ENCODE measurements at places on chromosomes 4 and X. TPM values are rescaled to one million over a fixed set of nuclear protein-coding genes. Genes with fewer than 3 reads are reported as not detected.

GRCh38 chr4:26803211-26803861 lies 57.3 kb upstream of the STIM2 start:
- no peak for DNase-seq

Gene DCLK2
- total RNA-seq = 0.74 TPM

- DNase-seq = no peak
Observed at GRCh38 chr4:128827296-128827695, 17.8 kb downstream of the JADE1 start.

DNA sequence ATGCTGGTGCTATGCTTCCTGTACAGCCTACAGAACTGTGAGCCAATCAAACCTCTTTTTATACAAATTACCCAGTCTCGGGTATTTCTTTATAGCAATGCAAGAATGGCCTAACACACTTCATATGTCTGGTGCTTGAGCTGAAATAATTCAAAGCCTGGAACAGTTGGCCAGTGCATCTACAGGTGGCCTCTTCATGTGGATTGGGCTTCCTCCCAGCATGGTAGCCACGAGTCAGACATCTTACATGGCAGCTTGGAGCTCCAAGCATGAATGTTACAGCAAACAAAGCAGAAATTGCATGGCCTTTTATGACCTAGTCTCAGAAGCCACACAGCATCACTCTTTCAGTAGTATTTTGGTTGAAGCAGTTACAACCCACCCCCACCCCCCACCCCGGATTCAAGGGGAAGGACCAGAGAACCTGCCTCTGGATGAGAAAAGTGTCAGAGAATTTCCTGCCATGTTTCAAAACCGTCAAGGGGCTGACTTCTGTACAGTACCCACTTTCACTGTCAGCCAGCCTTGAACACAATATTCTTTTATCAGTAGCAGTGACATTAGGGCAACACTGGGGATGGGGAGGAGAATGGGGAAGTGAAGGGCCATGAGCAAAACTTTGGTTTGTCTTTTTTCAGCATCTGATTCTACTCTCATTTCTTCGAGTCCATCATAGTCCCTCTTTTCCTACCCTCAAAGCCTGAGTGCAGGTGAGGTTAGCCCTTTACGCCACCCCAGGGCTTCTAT lies 368.7 kb downstream of the BCOR start:
- DNase-seq = no peak

Gene AKAP14
- not detected for total RNA-seq

DNA sequence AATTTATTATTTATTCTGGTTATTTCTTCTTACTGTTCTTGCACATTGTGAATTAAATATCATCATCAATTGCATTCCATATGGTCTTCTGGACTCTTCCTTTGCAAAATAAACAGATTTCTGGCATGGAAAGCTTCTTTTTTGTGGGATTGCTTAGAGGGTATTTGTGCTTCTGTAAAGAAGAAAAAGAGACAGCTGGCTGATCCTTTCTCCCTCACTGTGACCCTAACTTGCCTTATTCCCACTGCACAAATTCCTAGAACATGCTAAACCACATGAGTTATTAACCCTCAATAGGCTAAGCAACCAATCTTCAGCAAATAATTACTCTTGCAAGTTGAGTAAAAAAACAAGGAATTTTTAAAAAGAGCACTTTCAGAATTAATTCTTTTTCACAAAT lies 23.8 kb upstream of the LRCH2 start:
- no peak for DNase-seq

Gene UNC5C
- total RNA-seq = 0.45 TPM

Gene PRRG3
- total RNA-seq = 0.76 TPM

- DNase-seq = no peak
Observed at GRCh38 chrX:16250296-16250695, 83.0 kb downstream of the MAGEB17 start.

GRCh38 chr4:53863736-53864365 lies 200.6 kb downstream of the CHIC2 start:
- no peak for DNase-seq

Gene CXCL11
- total RNA-seq = not detected

Gene MMGT1
- total RNA-seq = 15.5 TPM

- no peak for DNase-seq
Observed at GRCh38 chr4:78661921-78662521, 110.5 kb downstream of the ANXA3 start.

DNA sequence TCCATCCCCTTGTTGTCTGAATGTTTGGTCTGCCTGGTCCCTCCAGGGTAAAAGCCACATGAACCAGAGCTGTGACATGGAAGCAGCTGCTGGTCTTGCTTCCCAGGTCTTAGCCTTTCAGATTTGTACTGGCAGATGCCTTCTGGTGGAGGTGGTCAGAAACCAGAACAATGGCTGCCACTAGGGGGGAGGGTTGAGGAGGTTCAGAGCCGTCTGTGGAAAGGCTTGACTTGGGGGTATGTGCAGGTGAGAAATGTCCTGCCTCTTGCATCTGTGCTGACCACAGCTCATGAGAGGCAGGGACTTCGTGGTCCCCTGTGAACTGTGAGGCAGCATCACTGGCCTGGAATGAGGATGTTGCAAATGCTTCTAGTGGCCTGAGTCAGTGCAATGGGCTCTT lies 144.2 kb upstream of the WDR1 start:
- DNase-seq = no peak

GRCh38 chr4:26807330-26807729 lies 53.3 kb upstream of the STIM2 start:
- DNase-seq = no peak

DNA sequence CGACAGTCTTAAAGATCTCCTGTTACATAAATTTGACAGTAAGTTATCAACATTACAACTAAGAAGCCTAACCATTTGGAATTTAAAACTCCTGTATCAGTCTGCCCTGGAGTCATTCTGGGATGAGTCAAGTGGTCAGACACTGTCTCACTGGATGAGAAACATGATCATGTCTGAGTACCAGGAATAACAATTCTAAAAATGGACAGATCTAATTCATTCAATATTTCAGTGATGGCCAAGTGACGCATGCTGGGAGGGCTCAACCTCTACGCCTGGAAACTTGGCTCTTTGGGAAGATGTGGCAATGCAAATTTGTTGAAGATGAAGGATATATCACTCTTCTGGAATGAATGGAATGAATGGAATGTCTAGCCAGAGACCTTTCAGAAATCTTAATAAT lies 1427.2 kb downstream of the STIM2 start:
- no peak for DNase-seq

Gene HEPH
- total RNA-seq = 27.5 TPM

DNA sequence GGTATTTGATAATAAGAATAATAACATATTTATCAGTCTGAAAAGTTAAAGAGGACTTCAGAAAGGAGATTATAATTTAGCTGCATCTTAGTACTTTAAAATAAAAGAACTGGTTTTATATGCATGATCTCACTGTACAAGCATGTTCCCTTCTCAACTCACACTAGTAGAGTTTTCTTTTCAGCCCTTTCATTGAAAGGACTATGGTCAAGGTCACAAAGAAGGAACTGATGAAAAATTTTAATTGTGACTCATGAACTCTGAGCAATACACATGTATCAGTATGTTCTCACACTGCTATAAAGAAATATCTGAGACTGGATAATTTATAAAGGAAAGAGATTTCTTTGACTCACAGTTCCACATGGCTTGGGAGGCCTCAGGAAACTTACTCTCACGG lies 73.7 kb upstream of the NDST4 start:
- no peak for DNase-seq

Gene NALF2
- 5.4 TPM for total RNA-seq

DNA sequence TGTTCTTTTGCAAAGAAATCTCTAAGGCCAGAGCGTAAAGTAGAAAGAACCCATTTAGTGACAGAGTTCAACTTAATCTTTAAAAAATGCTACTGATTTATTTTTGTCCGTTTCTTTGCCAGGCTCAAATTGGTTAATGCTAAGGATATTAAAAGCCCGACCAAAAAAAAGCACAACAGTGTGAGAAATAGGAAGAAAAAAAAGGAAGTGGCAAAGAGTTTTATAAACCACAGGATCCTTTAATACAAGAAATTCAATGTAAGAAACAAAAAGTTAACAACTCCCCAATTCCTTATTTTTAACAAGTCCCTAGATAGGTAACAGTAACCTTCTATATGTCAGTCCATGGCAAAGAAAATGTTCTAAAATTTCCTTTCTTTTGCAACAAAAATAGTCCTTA lies 480.4 kb downstream of the ACTRT1 start:
- no peak for DNase-seq

GRCh38 chr4:166195101-166195500 lies 322.1 kb downstream of the TLL1 start:
- DNase-seq = no peak

GRCh38 chr4:93791570-93792195 lies 36.9 kb upstream of the ATOH1 start:
- DNase-seq = peak; percentile 52

DNA sequence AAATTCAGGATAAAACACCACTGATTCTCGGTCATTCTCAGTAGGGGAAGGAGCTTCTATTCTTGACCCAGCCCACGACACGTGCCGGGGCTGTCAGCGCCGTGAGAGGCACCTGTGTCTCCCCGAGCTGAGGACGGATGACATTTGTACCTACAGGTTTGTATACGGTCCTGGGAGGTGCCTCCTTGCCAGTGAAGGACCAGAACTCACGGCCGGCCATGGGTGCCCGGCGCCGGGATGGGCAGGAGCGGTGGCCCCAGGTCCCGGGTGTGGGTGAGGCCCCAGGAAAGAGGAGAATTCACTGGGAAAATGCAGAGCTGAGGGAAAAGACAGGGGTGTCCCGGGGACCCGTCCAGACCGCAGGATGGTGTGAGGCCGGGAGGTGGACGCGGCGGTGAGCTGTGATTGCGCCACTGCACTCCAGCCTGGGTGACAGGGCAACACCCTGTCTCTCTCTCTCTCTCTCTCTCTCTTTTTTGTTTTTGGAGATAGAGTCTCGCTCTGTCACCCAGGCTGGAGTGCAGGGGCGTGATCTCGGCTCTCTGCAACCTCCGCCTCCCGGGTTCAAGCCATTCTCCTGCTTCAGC lies 48.9 kb upstream of the PPP2R3B start:
- peak; percentile 58 for DNase-seq

- DNase-seq = no peak
Observed at GRCh38 chr4:143186212-143186611, 1.5 kb downstream of the USP38 start.

- no peak for DNase-seq
Observed at GRCh38 chr4:120731561-120731960, 191.0 kb downstream of the PRDM5 start.

GRCh38 chr4:105963461-105964400 lies 68.5 kb downstream of the NPNT start:
- no peak for DNase-seq

- DNase-seq = no peak
Observed at GRCh38 chr4:96986816-96987215, 1146.9 kb downstream of the PDHA2 start.

Gene DGKK
- 1.4 TPM for total RNA-seq

Gene ETNPPL
- 2.3 TPM for total RNA-seq

Gene RASGEF1B
- total RNA-seq = 6.1 TPM

Gene SYTL5
- total RNA-seq = 0.11 TPM

DNA sequence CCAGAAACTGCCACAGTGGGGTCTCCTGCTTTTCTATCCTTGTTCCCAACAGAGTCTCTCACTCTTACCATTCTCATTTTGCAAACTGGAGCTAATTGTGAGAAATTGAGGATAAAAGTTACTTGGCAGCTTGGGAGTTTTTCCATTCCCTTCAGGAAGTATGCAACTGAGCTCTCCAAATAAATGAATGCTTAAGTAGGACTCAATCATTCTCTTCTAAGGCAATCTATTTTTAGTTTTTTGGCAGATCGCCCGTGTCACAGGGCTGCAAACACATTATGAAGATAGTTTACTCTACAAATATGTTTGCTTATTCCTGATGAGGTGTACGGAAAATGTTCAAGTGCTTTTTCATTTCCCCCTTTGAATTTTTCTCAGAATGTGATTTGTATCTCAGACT lies 5.3 kb downstream of the ASB11 start:
- DNase-seq = no peak

GRCh38 chrX:128078545-128078944 lies 26.3 kb upstream of the ACTRT1 start:
- no peak for DNase-seq

DNA sequence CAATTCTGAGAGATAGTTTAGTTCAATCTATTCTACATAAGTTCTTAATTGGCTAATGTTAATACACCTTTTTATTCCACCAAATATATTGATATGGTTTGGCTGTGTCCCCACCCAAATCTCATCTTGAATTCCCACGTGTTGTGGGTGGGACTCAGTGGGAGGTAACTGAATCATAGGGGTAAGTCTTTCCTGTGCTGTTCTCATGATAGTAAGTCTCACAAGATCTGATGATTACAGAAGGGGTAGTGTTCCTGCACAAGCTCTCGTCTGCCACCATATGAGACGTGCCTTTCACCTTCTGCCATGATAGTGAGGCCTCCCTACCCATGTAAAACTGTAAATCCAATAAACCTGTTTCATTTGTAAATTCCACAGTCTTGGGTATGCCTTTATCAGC lies 11.3 kb downstream of the PPA2 start:
- no peak for DNase-seq

DNA sequence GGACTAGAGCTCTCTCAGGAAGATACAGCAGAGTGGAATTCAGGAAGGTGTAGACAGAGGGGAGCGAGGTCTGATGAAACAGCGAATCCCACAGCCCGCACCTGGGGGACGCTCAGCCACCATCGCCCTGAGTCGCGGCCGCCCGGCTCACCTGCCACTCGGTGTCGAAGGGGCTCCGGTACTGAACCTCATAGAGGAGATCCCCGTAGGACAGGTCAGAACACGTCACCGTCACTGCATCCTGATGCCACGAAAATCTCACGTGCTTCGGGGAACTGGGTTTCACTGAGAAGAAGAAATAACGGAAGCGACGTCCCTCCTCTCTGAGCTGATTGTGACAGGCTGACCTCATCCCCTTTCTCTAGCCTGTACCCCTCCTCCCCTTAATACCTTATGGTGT lies 10.2 kb downstream of the CRLF2 start:
- DNase-seq = no peak

GRCh38 chr4:3834663-3835521 lies 68.7 kb downstream of the ADRA2C start:
- DNase-seq = no peak

- no peak for DNase-seq
Observed at GRCh38 chrX:105314458-105314857, 94.0 kb upstream of the TEX13A start.

GRCh38 chrX:150879855-150880807 lies 18.3 kb downstream of the CD99L2 start:
- no peak for DNase-seq

Gene KLHL8
- 4.6 TPM for total RNA-seq

DNA sequence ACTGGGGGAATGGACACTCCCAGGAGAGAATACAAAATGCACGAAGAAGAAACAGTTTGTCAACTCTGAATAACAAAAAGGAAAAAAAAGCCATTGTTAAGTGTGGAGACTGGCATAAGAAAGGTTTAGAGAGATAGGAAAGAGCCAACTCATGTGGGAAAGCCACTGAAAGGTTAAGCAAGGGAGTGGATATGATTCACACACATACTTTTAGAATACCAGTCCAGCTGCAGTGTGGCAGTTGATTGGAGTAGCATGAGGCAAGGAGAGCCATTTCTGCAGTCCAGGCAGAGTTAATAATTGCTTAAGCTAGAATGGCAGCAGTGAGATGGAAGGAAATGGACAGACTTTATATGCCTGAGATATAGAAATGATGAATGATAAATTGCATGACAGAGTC lies 36.9 kb upstream of the ADAD1 start:
- DNase-seq = no peak

All from H7 (cell line).